ENCODE measurements at places on chromosomes 4 and X.

GRCh38 chr4:173521467-173522159 is 8.4 kb downstream of the HAND2 start:
- no peak for DNase-seq

GRCh38 chrX:46461660-46462191 is 83.5 kb downstream of the ZNF674 start:
- no peak for DNase-seq

- DNase-seq, result no peak
Observed at GRCh38 chr4:121360495-121360894, 20.3 kb downstream of the QRFPR start.

GRCh38 chr4:88765729-88766128 is 68.1 kb upstream of the NAP1L5 start:
- DNase-seq, result no peak

DNA sequence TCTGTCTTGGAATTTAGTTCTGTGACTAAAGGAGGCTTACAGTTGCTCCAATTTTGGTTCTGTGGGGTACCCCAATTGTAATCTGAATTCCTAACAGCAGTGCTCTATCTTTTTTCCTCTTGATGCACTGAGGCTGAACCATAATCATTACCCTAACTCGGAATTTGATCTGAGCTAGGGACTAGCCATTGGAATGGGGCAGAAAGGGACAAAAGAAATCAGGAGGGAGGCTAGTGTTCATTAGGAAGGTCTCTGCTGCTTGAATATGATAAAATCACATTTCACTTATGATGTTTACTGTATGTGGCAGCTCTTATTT is 2.7 kb downstream of the KLF3 start:
- no peak for DNase-seq

DNA sequence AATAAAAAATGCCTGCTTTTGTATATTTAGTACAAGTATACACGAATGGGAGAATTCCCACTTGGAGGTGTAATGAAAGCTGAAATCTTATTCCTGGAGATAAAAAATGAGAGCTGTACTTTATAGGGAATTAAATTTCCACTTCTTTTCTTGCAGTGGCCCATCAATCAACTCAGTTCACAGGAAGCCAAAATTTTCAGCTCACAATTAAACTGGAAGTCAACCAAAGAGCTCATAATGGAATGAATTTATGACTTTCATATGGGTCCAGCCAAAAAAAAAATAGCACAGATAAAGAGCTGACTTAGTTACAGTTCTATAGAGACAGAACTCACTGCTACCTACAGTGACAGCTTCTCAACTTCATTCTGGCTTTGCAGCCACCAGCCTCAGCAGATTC is 115.2 kb upstream of the TBC1D9 start:
- no peak for DNase-seq
